SHP77 (cell line): ENCODE measurements at places on chromosomes 7 and 10.

DNA sequence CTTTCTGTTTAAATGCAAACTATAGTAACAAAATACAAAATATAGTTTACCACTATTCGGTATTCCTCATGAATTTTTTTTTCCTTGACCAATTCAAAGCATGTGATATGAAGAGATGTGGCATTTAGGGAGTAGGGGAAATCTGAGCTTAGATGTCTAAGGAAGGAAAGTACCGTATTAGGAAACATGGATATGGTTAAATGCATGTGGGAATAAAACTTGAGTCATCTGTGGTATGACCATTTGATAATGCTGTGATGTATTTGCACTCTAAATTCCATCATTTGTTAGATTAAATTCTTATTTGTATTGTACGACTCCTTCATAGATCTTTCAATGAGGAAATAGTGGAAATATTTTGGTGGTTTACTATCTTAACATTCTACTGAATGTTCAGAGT, 19.7 kb downstream of the AHR start:
- no peak for DNase-seq

GRCh38 chr7:2758673-2759616, 70.9 kb downstream of the AMZ1 start:
- no peak for DNase-seq

DNA sequence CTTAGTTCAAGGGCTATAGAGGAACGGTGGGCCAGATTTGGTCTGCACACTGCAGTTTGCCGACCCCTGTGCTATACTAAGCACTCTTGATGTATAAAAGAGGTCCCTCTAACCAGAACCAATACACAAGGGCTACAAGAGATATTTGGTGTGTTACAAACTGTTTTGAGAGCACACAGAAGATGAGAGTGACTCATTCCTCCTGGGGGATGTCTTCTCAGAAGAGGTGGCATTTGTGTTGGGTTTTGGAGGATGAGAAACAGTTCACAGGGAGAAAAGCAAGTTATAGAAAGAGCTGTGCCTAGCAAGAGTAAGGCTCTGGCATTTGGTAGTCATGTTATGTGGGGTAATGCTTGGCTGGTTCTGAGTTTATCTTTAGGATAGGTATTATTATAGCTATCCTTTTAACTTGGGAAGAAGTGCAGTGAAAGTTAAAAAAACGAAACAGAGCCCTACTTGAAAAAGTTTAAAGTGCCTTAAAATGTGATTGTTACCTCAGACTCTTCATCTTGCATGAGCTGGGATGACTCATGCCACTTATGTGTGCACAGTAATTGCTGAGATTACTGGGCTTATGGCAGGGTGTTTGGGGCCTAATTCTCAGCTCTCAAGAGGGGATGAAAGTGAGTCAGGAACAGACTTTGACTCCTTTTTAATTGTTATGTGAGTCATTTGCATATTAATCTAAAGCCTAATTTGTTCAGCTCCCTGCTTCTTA, 160.4 kb downstream of the KIF20B start:
- DNase-seq = no peak

DNA sequence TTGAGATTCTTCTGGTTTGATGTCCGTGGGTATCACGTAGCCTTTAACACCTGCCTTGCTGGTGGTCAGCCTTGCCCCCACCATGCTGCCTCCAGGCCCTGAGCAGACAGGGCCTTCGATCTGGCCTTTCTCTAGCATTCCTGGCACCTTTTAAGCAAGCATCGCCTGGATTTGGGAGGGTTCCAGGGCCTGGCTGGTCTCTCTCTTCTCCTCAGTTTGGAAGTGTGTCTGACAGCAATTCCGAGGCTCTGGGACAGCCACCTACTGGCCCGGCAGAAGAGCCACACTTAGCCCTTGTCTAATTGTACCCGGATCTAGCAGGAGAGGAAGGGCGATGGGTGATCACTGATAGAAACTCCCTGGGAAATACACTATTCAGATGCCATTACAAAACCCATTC, 441.3 kb upstream of the MKI67 start:
- no peak for DNase-seq
